ENCODE measurements at places on chromosomes 2 and 18.

- DNase-seq, result no peak
Measured at GRCh38 chr2:166361351-166362153, 14.2 kb downstream of the SCN9A start.

DNA sequence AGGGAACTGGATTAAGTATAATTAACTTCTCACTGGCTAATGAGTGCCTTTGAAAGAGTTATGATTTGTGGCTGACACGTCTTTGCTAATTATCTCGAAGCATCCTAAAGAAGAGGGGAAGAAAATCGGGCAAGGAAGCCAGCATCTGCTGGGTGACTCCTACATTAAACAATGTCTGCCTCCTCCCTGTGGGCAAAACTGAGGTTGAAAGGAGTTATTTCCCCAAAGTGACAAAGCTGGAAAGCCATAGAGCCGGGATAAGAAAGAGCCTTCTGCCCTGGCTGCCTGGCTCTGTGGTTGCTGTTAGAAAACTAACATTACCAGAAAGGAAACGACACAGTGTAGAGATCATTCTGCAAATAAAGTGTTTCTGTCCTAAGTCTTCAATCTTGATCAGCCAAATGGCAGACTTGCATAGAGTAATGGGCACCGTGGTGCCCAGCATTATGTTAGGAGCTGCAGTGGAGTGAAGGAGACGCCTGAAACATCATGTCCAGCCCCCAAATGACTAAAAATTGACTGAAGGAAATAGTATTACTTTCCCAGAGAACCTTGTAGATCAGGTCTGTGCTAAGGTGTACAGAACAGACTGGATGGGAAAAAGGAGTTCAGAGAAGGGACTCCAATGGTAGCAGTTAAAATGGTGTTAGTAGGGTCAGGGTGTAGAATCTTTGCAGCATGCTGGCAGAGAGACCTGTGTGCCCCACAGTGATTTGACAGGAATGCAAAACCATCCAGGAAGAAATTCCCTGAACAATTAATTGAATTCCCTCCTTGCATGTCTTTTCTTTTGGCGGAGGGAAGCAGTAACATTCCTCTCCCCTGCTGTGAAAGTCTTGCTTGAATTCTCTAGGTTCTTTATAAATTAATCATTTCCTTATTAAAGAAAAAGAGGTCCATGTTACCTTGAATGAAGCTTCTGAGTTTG is 44.4 kb downstream of the ALPK2 start:
- DNase-seq, result no peak

DNA sequence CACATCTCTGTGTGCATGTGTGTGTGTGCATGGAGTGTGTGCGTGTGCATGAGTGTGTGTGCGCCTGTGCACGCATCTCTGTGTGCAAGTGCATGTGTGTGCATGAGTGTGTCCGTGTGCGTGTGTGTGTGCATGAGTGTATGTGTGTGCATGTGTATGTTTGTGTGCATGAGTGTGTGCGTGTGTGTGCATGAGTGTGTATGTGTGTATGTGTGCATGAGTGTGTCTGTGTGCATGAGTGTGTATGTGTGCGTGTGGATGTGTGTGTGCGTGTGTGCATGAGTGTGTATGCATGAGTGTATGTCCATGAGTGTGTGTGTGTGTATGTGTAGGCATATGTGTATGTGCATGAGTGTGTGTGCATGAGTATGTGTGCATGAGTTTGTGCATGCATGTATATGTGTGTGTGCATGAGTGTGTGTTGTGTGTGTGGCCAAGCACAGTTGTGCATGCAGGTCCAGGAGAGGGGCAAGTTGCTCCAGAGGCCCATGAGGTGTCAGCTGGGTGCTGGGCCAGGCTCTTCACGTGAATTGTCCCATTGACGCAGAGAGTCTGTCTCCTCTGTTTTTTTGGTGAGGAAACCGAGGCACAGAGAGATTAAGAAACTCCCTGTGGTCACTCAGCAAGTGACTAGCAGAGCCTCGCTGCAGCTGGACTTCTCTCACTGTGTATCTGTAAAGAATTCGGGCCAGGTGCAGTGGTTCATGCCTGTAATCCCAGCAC is 75.5 kb downstream of the ASB1 start:
- no peak for DNase-seq

GRCh38 chr2:38218591-38218991 is 142.6 kb upstream of the CYP1B1 start:
- no peak for DNase-seq

GRCh38 chr18:23635283-23636070 is 27.2 kb downstream of the ANKRD29 start:
- DNase-seq, result no peak

DNA sequence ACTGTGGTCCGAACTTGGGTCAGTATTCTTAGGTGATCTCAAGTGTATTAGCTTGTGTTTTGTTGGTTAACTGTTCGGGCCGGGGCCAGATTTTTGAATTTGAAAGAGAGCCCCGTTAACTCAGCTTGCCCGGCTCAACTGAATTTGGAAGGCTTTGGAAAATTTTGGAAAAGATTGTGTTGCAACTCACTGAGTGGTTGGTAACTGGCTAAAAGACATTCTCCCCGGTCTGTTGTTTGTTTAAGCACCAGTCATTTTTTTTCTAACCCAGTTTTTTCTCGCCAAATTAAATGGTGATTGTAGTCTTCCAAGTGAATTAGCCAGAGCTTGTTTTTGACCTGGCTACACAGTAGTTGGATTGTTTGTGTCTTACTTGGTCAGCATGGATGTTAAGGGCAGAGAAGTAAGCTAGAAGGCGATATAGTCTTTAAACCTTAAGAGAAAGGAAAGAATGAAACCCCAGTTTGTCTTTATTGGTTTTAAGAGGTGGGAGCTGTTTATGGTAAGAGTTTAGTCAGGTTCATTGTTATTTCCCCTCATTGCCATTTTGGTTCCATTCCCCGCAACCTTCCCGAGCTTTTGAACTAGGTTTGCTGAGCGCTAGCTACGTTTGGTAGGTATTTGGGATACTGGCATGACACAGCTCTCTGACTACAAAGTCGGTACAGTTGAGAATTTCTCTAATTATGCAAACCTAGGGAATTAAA is 2.4 kb downstream of the MAP4K4 start:
- DNase-seq, result no peak

DNA sequence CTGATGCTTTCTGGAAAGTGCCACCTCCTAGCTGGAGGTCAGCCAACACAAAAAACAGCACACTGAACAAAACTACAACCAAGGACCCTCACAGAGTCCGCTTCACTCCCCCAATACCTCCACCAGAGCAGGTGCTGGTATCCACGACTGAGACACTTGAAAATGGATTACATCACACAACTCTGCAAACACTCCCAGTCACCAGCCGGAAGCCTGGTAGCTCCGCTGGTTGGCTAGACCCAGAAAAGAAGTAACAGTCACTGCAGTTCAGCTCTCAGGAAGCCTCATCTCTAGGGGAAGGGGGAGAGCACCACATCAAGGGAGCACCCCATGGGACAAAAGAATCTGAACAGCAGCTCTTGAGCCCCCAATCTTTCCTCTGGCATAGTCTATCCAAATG is 175.4 kb downstream of the LCLAT1 start:
- no peak for DNase-seq

DNA sequence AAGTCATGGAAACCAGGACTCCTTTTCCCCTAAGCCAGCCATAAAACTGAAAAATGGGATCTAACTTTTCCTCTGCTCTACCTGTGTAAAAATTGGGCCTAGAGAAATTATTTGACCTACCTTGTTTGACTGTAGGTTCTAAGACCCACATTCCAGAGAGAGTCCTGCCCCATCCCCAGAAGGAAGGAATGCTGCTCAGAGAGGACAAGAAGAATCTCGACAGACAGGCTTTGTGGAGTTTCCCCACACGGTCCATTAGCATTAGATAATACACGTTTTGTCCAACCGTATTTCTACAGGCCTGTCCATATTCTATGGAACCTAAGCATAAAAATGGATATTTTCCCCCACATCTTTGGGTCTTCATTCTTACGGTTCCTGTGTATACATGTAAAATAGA is 403.3 kb downstream of the METTL4 start:
- no peak for DNase-seq

DNA sequence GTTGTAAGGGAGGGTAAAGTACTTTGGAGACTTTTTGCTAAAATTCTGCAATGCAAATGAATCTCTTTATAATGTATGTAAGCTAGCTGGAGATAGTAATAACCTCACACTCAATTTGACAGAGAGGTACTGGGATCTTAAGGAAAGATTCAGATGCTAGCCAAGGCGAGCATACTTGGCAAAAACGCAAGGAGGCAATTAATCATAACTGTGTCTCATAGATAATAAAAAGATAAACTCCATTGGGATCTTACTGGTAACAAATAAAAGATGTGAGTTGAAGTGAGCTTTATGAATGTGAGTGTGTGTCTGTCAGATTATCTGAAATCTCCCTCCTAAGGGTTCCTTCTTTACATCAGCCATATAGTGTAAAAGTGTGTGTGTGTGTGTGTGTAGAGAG is 533.0 kb downstream of the TMX3 start:
- no peak for DNase-seq

DNA sequence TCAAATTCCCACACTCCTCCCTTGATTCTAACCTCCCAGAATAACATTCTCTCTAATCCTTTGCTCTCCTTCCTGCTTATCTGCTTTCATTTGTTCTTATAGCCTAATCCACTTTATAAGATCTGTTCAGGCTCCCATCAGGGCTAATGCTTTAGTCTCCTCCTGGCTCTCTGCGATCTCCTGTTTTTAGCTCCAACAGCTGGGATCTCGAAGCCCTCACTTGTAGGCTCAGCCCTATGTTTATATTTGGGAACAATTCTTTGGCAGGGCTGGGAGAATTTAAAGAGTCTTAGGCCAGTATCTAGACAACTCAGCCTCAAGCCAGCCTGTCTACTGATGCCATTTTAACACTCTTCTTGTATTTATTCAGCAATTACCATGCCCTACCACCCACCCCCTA is 27.2 kb upstream of the RAPH1 start:
- DNase-seq, result no peak

GRCh38 chr2:233817995-233818638 is 36.2 kb downstream of the HJURP start:
- no peak for DNase-seq

GRCh38 chr18:48229552-48229981 is 179.6 kb downstream of the ZBTB7C start:
- no peak for DNase-seq

GRCh38 chr2:45729753-45730512 is 78.5 kb downstream of the PRKCE start:
- no peak for DNase-seq

- DNase-seq, result no peak
Measured at GRCh38 chr2:40273734-40274182, 178.1 kb downstream of the SLC8A1 start.

- DNase-seq, result no peak
Measured at GRCh38 chr2:69087912-69088240, 74.9 kb downstream of the ANTXR1 start.

GRCh38 chr2:114127372-114127771 is 237.5 kb downstream of the ACTR3 start:
- DNase-seq, result no peak

DNA sequence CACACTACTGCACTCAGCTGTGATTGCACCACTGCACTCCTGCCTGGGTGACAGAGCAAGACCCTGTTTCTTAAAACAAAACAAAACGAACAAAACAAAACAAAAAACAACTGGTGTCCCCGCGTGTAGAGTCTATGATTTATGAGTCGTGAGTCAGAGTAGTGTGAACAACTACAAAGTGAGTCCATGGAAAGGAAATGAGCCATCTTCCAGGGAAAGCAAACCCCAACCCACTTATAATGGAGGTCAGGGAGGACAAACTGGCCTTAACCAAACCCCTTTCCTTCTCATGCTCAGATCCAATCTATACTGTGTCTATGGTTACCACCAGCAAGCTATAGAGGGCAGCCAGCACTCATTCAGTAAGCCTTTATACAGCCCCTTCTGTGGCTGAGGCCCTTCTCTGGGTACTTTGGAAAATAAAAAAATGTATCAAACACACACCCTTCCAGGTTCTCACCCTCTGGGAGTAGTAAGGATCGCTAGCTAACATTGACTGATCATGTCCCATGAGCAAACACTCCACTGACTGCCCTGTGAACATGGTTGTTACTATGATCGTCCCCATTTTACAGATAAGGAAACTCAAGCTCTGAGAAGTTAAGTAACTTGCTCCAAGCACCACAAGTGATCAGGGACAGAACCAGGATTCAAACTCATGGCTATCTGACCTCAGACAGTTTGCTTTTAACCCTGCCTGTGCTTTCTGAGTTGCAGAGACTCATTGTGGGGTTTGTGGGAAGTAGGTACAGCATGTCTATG is 24.7 kb upstream of the COLEC12 start:
- DNase-seq, result no peak

- peak; percentile 55 for DNase-seq
Measured at GRCh38 chr2:24076849-24077534, 866 bp upstream of the SF3B6 start.

Data from GF-D8 (cell line).